ENCODE measurements at places on chromosomes 13 and 19.

DNA sequence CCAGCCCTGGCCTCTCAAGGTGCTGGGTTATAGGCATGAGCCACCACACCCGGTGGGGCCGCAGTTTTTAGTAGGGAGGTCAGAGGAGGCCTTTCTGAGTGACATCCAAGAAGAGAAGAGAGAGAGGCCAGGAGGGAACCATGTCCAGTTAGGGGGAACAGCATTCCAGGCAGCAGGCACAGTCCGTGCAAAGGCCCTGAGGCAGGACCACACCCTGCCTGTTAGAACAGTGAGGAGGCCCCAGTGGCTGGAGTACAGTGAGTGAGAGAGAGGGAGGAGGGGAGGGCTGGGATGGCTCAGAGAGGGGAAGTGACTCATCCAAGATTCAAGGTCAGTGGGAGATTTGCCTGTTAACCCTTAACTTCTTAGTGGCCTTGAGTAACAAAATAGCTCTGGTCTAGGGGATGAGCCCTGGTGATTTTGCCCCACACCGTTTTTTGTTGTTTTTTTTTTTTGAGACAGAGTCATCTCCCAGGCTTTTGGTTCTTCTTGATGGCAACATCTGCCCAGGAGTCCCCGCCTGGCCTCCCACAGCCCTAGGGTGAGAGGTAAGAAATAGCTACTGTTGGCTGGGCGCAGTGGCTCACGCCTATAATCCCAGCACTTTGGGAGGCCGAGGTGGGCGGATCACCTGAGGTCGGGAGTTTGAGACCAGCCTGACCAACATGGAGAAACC, 2.7 kb upstream of the PLIN3 start:
- DNase-seq: peak; percentile 89

GRCh38 chr19:29326849-29327840, 114.2 kb upstream of the UQCRFS1 start:
- DNase-seq: no peak

DNA sequence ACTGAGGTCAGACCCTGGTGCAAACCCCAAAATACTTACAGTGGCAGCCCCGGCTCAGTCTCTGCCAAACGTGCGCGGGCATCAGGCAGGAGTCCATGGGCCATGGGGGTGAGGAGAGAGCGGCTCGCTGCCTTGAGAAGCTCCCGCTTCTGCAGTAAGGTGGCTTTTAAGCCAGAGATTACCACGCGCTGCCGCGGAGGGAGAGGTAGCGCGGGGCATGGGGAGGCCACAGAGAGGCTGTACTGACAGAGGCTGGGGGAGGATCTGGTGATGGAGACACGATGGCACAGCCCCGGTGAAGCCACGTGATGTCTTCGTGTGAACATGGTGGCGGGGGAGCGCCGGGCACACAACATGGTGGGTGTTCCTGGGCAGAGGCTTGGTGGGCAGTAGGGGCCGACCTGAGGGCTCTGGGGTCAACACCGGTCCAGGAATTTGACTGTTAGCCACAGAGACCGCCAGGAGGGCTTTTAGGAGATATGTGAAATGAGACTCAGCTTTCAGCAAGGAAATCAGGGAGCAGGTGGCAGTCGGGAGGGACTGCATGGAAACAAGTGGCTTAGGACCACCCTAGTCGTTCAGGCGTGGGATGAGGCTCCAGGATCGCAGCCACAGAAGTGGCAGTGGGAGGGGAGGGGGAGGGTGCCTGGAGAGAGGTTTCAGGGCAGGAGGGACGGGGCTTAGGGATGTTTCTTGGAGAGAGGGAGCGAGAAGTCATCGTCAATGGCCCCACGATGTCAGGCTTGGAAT, 24.1 kb downstream of the MCF2L start:
- DNase-seq: no peak

DNA sequence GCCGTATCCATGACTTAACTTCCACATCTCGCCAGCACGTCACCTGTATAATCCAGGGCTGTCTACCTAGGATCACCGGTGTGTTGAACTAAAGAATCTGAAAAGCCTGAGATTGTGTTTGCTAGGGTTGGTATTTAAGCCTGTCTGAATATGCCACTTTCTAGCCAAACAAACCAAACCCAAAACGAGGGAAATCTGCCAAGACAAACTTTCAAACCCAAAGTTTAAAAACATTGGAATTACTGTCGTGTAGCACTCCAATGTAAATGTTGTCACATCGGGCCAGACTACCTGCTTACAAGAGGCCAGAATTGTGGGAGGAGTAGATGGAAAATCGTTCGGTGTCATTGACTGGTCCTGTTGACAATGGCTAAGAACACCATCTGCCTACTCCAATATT, 747.8 kb downstream of the EFNB2 start:
- no peak for DNase-seq

DNA sequence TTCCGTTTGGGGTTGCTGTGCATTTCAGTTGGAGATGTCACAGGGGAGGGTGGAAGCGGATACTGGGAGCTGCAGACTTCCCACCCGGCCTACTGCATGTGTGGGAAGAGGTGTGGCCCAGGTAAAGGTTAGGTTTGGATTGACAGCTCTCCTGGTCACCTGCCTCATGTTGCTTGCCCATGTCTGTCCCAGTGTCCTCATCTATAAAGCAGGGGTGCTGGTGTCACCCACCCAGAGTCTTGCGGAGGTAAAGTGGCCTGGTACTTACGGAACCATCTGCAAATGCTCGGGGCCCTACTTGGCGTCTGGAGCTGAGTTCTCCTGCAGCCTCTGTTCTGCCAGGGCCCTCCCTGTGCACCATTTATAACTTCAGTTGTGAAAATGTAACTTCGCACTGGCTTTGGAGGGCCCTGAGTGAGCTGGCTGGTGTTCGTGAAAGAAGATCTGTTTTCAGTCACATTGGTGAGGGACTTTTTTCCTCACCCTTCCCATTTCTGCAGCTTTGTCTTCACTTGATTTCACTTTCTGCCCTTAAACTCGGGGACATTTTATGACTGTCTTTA, 65.1 kb upstream of the TEX29 start:
- no peak for DNase-seq

DNA sequence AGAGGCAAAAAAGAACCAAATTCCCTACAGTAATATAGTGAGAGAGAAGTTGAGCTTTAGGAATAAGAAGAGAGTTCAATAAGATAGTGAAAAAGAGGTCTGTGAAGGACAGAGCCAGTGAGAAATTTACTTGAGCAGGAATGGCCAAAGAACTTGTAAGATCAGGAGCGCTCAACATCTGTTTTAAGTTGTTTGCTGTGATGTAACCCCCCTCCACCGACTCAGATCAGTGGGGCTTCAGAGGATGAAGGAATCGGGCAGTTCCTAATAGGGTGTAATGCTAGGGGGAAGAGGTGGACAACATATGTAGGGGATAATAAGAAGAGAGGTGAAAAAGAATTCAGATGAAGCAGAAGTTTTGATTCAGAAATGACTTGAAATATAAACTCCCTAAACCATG, 85.3 kb upstream of the FNDC3A start:
- DNase-seq: no peak

- DNase-seq: no peak
Measured at GRCh38 chr19:391207-391557, 17.8 kb downstream of the C2CD4C start.

- peak; percentile 96 for DNase-seq
Measured at GRCh38 chr13:110507678-110508381, 53.7 kb downstream of the RAB20 start.

- no peak for DNase-seq
Measured at GRCh38 chr19:29422486-29423085, 103.2 kb upstream of the VSTM2B start.

Measured in SW480 (cell line).